ENCODE measurements at places on chromosomes 2 and 18.

DNA sequence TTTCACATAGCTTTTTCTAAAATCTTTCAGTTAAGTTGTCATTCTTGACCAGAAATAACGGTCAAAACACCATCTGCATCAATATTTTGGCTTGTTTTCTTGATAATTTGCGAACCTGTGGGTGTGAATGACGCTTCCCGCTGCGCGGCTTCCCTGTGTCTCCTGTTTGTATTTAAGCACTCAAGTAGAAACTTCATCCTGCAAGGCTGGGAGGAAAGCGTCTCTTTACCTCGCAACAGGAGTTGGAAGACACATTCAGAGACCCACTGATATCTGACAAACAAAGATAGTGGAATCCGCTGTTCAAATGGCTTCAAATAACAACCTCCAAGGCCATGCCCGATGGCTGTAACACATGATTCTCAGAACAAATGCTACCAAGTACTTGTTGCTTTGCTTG lies 704.9 kb downstream of the DCDC2C start:
- DNase-seq, result no peak

DNA sequence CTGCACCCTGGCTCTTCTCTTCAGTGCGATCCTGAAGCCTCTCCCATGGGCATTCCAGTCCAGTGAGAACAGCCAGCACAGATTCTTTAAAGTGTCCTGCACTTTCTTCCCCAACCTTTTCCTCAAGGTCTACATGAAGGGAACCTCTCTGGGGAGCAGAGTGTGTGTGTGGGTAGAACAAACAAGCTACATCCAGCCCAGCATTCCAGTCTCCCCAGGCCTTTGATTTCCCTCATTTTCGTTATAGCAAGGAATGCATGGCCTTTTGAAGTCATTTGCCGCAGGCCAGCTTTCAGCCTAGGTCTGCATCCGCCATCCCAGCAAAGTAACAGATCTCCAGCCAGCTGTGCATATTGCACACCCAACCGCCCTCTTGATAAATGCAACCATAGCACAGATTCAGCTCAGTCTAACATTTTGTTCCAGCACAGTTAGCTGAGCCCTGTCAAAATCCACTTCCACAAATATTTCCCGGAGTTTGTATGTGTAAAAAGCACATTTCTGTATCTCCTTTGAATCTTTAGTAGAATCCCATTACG lies 44.6 kb downstream of the CD8B2 start:
- no peak for DNase-seq

GRCh38 chr2:222306393-222307142 lies 7.8 kb upstream of the PAX3 start:
- no peak for DNase-seq

- no peak for DNase-seq
These were observed 233.1 kb downstream of the NR4A2 start for GRCh38 chr2:156099382-156099781.

DNA sequence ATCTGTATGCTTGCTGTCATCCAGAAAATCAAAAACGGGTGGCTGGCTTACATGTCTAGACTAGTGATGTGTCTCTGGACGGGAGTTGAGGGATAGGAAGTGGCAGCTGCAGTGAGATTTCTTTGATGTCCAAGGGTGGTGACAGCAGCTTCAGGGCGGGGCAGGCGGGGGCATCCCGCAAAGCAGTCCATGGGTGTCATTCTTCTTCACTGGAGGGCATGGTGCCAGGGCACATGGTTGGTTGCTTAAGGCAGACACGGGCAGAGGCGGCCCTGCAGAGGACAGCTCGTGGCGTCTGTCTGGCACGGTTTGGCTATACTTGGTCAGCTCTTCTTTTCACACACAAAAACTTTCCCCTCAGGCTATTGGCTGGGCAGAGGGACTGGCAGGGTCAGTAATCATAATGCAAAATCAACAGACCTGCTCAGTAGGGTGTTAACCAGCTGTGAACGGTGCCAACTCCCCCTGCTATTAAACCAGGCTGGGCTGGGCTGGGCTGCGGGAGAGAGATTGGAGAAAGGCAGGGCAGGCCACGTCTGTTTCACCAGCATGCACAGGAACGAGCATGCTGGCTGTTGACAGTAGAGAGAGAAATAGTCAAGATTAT lies 63.7 kb downstream of the COL4A3 start:
- no peak for DNase-seq

- DNase-seq, result no peak
These were observed 806.8 kb downstream of the PLCL1 start for GRCh38 chr2:198611201-198611600.

DNA sequence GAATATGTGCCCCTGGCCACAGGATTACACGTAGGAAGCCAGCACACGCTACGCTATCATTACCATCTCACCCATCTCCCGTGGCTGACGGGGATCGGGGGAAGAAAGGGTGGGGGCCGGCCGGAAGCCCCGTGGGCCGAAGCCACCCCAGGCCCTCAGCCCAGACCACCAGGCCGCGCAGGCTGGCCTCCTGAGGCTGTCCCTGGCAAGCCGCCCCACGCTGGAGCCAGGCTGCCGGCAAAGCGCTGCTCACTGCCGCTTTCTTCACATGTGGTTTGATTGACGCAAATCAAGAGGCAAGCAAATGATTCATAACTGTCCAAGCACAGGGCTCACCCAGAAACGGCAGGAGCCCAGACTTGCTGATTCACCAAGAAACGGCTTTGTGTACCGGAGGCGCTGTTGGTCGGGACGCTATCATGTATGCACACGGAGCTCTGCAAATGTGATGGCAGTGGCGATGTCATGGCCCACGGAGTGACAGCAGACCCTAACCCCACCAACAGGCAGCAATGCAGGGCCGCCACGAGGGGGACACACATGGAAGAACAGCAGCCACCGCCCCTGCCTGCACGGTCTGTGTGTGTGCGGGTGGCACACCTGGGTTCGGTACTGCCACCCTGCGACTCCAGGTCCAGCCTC lies 125.7 kb downstream of the HDAC4 start:
- no peak for DNase-seq

GRCh38 chr2:66127061-66127460 lies 307.9 kb upstream of the MEIS1 start:
- no peak for DNase-seq

DNA sequence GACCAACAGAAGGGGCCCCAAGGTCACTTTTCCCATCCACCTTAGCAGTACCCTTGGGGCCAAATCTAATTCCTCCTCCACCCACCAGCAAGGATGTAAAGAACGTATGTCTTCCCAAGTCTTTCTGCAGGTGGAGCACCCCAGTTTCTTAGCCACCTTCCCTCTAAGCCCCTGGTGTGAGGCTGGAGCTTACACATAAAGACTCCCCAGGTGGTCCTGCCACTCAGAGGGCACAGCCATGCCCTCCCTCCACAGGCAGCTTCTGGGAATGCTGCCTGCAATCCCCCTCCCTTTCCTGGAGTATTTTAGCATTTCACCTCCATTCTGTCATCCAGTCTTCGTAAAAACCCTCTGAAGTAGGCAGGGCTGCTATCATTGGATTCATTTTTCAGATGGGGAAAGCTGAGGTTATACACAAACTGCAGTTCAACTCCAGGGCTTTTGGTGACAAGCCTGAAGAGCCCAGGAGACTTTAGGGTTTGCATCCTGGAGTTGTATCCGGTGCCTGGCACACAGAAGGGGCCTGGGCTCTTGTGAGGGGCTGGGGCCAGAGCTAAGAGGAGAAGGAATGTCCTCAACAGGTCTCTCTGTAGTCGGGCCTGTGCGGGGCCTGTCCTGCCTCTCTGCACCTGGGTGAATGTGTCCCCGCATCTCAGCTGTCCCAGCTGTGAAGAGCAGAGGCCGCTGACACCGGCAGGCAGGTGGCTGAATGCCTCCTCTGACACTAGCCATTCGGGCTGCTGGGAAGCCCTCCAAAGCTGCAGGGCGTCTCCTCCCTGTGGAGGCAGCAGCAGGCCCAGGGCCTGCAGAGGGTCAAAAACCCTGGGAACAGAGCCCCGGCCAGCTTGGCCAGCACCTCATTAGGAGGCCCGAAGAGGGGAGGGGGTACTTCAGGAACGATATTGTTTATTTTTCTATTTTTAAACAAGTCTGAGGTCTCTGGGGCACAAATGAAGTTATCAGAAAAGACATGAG lies 27.6 kb downstream of the CIB4 start:
- DNase-seq, result no peak

- no peak for DNase-seq
These were observed 622.1 kb upstream of the ID2 start for GRCh38 chr2:8059794-8060193.

DNA sequence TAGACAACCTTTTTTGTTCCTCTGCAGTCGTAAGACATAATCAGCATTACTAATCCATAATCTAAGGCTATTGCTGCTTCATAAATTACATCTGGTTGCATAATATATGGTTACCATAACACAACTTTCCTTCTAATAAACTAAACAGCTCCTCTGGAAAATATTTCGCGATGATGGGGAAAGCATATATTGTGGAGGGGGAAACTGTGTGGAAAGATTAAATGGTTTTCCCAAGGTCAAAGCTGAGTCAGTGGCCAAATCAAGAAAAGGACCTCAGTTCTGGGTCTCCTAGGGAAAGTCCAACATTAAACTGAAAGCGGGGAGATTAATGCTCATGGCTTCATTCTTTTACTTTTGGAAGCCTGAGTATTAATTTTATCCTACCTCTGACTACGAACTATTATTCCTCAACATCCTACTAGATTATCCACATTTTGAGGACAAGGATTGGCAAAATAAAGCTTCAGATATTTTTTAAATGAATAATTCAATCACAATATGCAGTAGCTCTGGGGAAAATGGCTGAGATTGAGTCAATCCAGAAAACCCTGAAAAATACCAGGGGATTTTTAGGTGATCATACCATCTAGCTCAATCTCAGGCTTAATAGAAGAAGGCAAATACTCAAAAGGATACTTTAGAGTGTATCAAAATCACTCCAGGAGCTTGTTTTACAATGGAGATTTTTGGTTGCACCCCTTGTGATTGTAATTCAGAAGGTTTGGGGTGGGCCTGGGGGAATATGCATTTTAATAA lies 33.8 kb upstream of the STK17B start:
- no peak for DNase-seq

Data from D341Med (cell line).